ENCODE measurements at places on chromosomes 3 and 15. TPM values are rescaled to one million over a fixed set of nuclear protein-coding genes. Genes with fewer than 3 reads are reported as not detected.

GOLGA6L2 gene
- not detected for total RNA-seq

STOML1 gene
- total RNA-seq: 12.9 TPM

CLEC3B gene
- 109 TPM for total RNA-seq

ENTPD3 gene
- total RNA-seq: 2.2 TPM

ACAN gene
- 312 TPM for total RNA-seq

SLC2A2 gene
- not detected for total RNA-seq

GTPBP8 gene
- total RNA-seq: 15.5 TPM

ANKRD34C gene
- 0.42 TPM for total RNA-seq

NECTIN3 gene
- 32.2 TPM for total RNA-seq

ARHGEF26 gene
- total RNA-seq: 26.9 TPM

APPL1 gene
- 54.7 TPM for total RNA-seq

SUSD5 gene
- 230 TPM for total RNA-seq

All from aorta (tissue), 5 donors.